CD8-positive, alpha-beta memory T cell (primary cell): ENCODE measurements at places on chromosomes 6 and 20. TPM values are rescaled to one million over a fixed set of nuclear protein-coding genes. Genes with fewer than 3 reads are reported as not detected.
A peak's percentile ranks its signal among the peaks of the same experiment; 100 is the strongest.

WASF1 gene
- polyA plus RNA-seq: 0.36 TPM

MMP24 gene
- polyA plus RNA-seq: 0.18 TPM

GOPC gene
- polyA plus RNA-seq: 15.5 TPM

LRP11 gene
- polyA plus RNA-seq: 1.1 TPM

PNPLA1 gene
- not detected for polyA plus RNA-seq

ULBP2 gene
- polyA plus RNA-seq: 0.68 TPM

ZNF334 gene
- polyA plus RNA-seq: not detected

OXT gene
- 1.4 TPM for polyA plus RNA-seq

GRCh38 chr20:34941226-34941625, 14.4 kb downstream of the GSS start:
- DNase-seq: no peak

DNA sequence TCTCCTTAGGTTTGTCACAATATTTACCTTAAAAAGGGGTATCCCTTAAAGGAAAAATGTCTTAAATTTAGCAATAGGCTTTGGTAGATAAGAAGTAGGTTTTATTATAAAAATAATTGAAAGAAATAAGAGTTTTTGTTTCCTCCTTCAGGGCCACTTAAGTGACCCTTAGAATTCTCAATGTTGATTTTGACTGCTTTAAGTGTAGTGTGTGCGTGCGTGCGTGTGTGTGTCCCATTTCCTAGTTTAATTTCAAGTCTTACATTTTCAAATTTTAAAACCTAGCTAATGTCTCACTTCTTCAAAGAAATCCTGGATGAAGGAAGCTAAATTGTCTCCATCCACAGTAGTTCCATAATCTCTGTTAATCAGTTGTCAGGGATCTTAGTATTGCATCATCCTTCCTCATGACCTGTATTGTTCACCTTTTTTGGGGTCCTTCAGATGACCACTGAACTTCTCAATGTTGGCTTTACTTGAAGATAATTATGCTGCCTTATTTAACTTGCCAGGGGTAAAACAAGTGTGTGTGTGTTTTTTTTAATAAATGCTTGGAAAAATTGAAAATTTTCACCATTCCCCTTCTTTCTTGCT, 50.7 kb upstream of the TFB1M start:
- DNase-seq: no peak

- no peak for DNase-seq
Measured at GRCh38 chr6:143505537-143505936, 6.0 kb downstream of the FUCA2 start.

- DNase-seq: no peak
Measured at GRCh38 chr6:112298816-112299281, 44.5 kb upstream of the LAMA4 start.

DNA sequence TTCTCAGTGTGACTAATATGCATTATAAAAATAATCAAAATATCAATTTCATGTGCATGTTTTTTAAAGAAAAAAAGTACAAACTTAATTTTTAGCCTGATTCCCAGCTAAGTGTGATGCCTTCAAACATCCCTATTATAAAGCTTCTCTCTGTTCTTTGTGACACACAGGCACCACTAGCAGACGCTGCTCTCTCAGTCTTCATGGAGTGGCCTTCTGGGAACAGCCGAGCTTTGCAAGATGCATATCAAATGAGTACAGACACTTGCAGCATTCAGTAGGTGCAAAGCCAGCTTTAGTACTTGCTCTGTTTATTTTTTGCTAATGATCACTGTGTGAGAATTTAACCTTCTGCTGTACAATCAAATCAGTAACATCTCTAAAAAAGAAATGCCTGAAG, 340.0 kb downstream of the ADGRB3 start:
- no peak for DNase-seq

DNA sequence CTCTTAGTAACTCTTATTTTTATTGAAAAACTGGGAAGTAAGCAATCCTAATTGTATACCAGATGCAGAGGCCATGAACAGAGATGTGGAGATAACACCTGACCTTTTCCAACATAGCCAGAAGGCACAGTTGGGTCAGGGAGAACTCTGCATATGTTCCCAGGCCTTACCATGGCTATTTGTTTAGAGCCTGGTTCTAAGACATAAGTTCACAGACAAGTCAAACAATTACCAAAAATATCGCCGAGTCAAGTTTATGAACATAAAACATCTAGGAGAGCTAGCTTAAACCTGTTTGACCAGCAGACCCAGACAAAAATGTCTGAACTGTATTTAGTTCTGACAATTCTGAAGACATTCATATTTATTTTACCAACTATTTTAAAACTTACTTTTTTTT, 26.7 kb upstream of the IYD start:
- no peak for DNase-seq

- no peak for DNase-seq
Measured at GRCh38 chr6:42047213-42047590, 3.1 kb upstream of the TAF8 start.

DNA sequence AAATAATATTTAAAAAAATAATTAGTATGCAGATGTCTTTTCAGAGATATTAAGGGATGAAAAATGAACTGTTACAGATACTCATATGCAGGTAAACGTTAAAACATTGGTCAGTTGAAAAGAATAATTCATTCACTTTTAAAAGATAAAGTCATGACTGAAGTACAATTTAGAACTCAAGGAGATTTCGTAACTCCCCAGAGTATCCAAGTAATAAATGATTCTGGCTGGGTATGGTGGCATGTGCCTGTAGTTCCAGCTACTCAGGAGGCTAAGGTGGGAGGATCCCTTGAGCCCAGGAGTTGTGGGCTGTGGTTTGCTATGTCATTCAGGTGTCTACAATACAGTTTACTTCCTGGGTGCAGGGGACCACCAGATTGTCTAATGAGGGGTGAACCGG, 122.3 kb upstream of the TMEM181 start:
- DNase-seq: no peak

DNA sequence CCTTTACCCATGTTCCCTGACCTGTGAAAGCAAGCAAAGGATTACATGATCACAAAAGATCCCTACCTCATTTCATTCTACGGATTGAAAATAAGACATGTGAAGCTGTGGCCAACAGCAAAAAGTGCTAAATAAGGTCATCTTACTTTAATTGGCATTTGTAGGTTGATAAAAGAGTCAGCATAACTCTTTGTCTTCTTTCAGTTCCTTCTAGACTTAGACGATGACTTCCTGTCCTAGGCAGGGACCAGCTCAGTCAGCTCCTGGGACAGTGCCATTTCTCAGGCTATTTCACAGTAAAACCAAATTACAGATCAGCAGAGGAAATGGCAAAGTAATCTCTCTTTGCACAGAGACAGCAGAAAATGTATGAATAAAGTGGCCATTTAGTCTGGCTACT, 480.7 kb downstream of the RFPL4B start:
- no peak for DNase-seq

- no peak for DNase-seq
Measured at GRCh38 chr6:114323784-114324183, 19.0 kb downstream of the HS3ST5 start.

- peak; percentile 75 for DNase-seq
Measured at GRCh38 chr6:36120539-36120938, 9.8 kb upstream of the MAPK13 start.

- DNase-seq: no peak
Measured at GRCh38 chr20:63956664-63957003, 418 bp upstream of the UCKL1 start.

DNA sequence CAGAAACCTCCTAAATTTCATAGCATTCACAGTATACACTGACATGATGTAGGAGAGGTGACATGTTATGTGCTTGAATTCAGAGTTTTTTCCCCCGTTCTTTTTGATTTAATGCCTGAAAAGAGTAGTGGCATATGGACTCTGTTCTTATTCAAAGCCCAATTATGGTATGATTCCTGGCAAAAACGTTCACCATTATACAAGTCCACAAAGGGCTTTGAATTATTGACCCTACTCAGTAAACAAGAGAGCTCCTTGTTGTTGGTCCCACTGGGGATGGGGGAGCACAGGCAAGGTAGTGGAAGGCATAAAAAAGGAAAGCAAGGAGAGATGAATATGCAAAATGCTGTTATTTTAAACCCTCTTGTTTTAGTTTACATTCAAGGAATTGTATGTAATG, 136.0 kb upstream of the AHI1 start:
- DNase-seq: no peak

GRCh38 chr6:166951670-166952060, 4.7 kb downstream of the RNASET2 start:
- DNase-seq: no peak

- DNase-seq: no peak
Measured at GRCh38 chr6:13702809-13703302, 8.8 kb downstream of the RANBP9 start.

DNA sequence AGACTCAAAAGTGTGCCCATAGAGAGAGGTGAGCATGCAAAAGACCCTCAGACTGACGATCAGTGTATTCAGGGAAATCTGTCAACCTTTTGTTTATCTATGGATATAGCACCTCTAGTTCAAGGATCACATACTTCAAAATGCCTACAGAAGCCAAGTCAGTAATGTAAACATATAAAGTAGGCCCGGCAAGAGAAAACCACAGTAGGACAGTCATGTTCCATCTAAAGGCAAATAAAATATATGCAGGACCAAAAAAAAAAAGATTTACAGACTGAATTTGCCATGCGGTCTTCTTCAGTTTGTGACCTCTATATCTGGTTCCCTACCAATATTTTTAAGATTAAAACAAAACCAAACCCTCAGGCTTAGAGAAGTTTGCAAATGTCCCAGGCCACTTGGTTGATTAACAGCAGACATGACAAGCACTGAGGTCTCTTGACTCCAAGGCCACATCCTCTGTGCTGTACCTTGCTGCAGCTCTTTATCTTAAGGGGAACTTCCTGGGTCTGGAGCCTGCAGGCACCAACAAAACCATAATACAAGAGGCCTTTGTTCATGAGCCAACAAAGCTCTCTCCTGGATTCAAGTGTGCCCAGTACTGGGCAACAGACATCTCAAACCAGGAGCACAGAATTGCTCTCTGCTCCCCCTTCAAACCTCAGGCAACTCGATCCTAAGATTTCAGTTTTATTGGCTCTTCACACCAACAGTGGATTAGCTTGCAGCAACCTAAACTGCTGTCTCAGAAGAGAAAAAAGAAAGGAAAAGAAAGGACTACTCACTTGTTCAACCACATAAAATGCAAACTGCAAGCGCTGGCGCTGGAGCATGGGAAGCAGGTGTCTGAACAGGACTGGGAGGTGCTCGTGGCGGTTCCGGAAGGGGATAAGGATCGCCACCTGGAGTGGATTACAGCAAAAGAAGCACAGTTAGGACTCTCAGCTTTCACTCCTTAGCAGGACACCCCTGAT, 71.7 kb downstream of the B4GALT5 start:
- no peak for DNase-seq

- no peak for DNase-seq
Measured at GRCh38 chr20:50561379-50562078, 51.3 kb downstream of the PTPN1 start.

DNA sequence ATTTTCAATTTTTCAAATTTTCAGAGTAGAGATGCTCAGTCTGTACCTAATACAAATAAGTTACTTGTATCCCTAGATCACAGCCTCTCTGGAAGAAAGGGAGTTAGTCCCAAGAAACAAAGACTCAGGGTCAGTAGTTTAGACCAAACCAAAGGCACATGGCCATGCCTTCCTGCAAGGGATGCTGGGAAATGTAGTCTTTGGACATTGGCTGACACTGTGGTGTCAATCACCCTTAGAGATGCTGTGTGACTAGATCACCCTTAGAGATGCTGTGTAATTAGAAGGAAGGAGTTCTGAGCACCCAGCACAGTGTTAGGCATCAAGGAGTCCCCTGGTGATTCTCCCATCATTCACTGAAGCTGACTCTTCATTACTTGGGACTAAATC, 202.1 kb downstream of the NFATC2 start:
- DNase-seq: no peak
